HCT116 (cell line): ENCODE measurements at places on chromosomes 3 and 15. TPM values are rescaled to one million over a fixed set of nuclear protein-coding genes. Genes with fewer than 3 reads are reported as not detected.

- DNase-seq, result no peak
These were observed 7.5 kb downstream of the GATA2 start for GRCh38 chr3:128485282-128486204.

- DNase-seq, result no peak
These were observed 805.8 kb downstream of the PLOD2 start for GRCh38 chr3:145355206-145355605.

Gene COL6A6
- not detected for total RNA-seq

Gene AVEN
- 6.8 TPM for total RNA-seq

Gene C2CD4A
- not detected for total RNA-seq
